ENCODE measurements at places on chromosomes 11 and 22. TPM values are rescaled to one million over a fixed set of nuclear protein-coding genes. Genes with fewer than 3 reads are reported as not detected.

FOSL1 gene
- 1.7 TPM for total RNA-seq

SPDYC gene
- not detected for total RNA-seq

MS4A6A gene
- total RNA-seq: not detected

KRTAP5-7 gene
- 0.41 TPM for total RNA-seq

TPH1 gene
- 0.50 TPM for total RNA-seq

KRTAP5-1 gene
- total RNA-seq: not detected

NNMT gene
- total RNA-seq: 2.4 TPM

ARHGAP8 gene
- 105 TPM for total RNA-seq

MRGPRX4 gene
- not detected for total RNA-seq

ZP1 gene
- total RNA-seq: not detected

CD248 gene
- 0.22 TPM for total RNA-seq

TPBGL gene
- total RNA-seq: not detected

KLHL35 gene
- 0.55 TPM for total RNA-seq

OR1S2 gene
- not detected for total RNA-seq

HMOX1 gene
- total RNA-seq: 6.4 TPM

TMEM184B gene
- 67.3 TPM for total RNA-seq

OR10G4 gene
- not detected for total RNA-seq

SCGB2A2 gene
- total RNA-seq: not detected

TMPRSS5 gene
- 2.6 TPM for total RNA-seq

OR51E1 gene
- total RNA-seq: 0.14 TPM

All from progenitor cell of endocrine pancreas (in vitro differentiated cells).